ENCODE measurements at places on chromosomes 1 and 21. TPM values are rescaled to one million over a fixed set of nuclear protein-coding genes. Genes with fewer than 3 reads are reported as not detected.
A peak's percentile ranks its signal among the peaks of the same experiment; 100 is the strongest.

GRCh38 chr1:25360596-25361581 is 22.8 kb downstream of the TMEM50A start:
- no peaks in the 10 kb centered on the region for H3K4me1 ChIP-seq
- DNase-seq: no peak
- H3K27ac ChIP-seq: no peak overlapping the region
- no peaks in the 10 kb centered on the region for H3K27me3 ChIP-seq

GRCh38 chr1:231890791-231891190 is 264.2 kb downstream of the DISC1 start:
- H3K4me3 ChIP-seq: no peak overlapping the region
- H3K27ac ChIP-seq: no peak overlapping the region
- H3K36me3 ChIP-seq: no peaks in the 10 kb centered on the region
- DNase-seq: no peak
- no peaks in the 10 kb centered on the region for H3K4me1 ChIP-seq

GRCh38 chr1:16978139-16978538 is 2.3 kb downstream of the MFAP2 start:
- H3K36me3 ChIP-seq: no peaks in the 10 kb centered on the region
- DNase-seq: no peak
- H3K27ac ChIP-seq: peak overlapping the region; percentile 71

GRCh38 chr1:170660871-170661645 is 2.9 kb upstream of the PRRX1 start:
- H3K4me1 ChIP-seq: peaks cover 53% of the 10 kb centered on the region
- H3K27me3 ChIP-seq: peaks cover 66% of the 10 kb centered on the region
- H3K4me3 ChIP-seq: peak overlapping the region; percentile 37
- H3K27ac ChIP-seq: no peak overlapping the region

- H3K27ac ChIP-seq: no peak overlapping the region
- H3K4me3 ChIP-seq: no peak overlapping the region
- no peaks in the 10 kb centered on the region for H3K4me1 ChIP-seq
- no peak for DNase-seq
- no peaks in the 10 kb centered on the region for H3K36me3 ChIP-seq
Observed at GRCh38 chr1:95504321-95504720, 270.3 kb downstream of the RWDD3 start.

DNA sequence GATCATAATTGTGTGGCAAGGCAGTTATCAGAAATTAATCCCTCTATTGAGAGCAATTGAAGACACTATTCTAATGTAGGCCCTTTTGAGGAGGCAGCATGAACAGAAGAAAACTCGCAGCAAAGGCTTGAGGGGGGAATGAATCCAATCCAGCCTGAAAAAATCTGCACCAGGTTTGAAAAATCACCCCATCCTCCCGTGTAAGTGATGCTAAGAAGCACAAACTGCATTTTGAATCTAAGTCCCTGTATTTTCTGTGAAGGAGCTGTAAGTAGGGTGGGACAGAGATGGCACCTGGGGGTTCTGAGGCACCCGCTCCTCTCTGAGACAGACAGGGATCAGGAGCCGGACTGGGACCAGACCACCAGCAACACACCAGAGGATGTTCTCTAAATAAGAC is at the start of gene CRB1:
TSS of gene CRB1 (plus strand) at position 241 of the 400 bp plus-strand sequence. CDS start 161 bp downstream, outside the sequence.
- H3K27me3 ChIP-seq: no peaks in the 10 kb centered on the region
- H3K4me1 ChIP-seq: no peaks in the 10 kb centered on the region
- H3K27ac ChIP-seq: no peak within 1 kb of the TSS
- no peaks in the 10 kb centered on the region for H3K36me3 ChIP-seq

GRCh38 chr1:44318097-44319088 is 36.7 kb downstream of the ERI3 start:
- no peaks in the 10 kb centered on the region for H3K27me3 ChIP-seq
- DNase-seq: no peak
- no peaks in the 10 kb centered on the region for H3K4me1 ChIP-seq
- H3K4me3 ChIP-seq: no peak overlapping the region

- no peak overlapping the region for H3K27ac ChIP-seq
- no peak for DNase-seq
- no peak overlapping the region for H3K4me3 ChIP-seq
- H3K27me3 ChIP-seq: no peaks in the 10 kb centered on the region
- H3K36me3 ChIP-seq: no peaks in the 10 kb centered on the region
Observed at GRCh38 chr1:60895701-60896100, 186.7 kb upstream of the NFIA start.

Gene LRRN2
- 4.9 TPM for total RNA-seq

Gene RHD
- total RNA-seq: 0.36 TPM

Gene CA6
- total RNA-seq: not detected

Gene MAP10
- total RNA-seq: 2.5 TPM
